H1 (cell line): ENCODE measurements at places on chromosomes 2 and 18.

GRCh38 chr2:203022751-203023150, 8.1 kb downstream of the NBEAL1 start:
- no peak for DNase-seq
- no peaks in the 10 kb centered on the region; the same call in 1 of the 2 replicates for H3K36me3 ChIP-seq
- no peaks in the 10 kb centered on the region for H3K4me1 ChIP-seq

GRCh38 chr18:49878567-49879270, 65.4 kb upstream of the ACAA2 start:
- no peaks in the 10 kb centered on the region for H3K36me3 ChIP-seq
- H3K27ac ChIP-seq: no peak overlapping the region
- no peaks in the 10 kb centered on the region for H3K4me1 ChIP-seq

GRCh38 chr2:23397478-23397877, 12.5 kb downstream of the KLHL29 start:
- H3K4me3 ChIP-seq: no peak overlapping the region
- DNase-seq: no peak
- no peaks in the 10 kb centered on the region for H3K36me3 ChIP-seq
- H3K27ac ChIP-seq: no peak overlapping the region

GRCh38 chr2:127853671-127854070, 4.3 kb downstream of the POLR2D start:
- no peaks in the 10 kb centered on the region; the same call in 1 of the 2 replicates for H3K36me3 ChIP-seq
- H3K27me3 ChIP-seq: no peaks in the 10 kb centered on the region
- H3K27ac ChIP-seq: no peak overlapping the region

DNA sequence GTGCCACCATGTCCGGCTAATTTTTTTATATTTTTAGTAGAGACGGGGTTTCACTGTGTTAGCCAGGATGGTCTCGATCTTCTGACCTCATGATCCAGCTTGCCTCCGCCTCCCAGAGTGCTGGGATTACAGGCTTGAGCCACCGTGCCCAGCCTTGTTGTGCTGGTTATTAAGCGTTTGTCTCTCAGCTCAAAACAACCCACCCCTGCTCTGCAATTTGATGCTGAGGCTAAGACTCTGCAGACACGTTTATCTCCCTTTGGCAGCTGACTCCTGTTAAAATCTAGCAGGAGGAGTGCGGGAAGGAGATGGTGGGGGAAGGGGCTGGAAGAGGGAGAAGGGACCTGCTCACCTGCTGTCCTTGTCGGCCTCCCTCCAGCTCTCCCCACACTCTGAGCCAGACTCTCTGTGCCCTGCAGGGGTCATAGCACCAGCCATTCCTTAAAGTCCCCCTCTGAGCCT, 29.9 kb upstream of the IMPA2 start:
- H3K27ac ChIP-seq: no peak overlapping the region
- H3K36me3 ChIP-seq: no peaks in the 10 kb centered on the region
- H3K4me3 ChIP-seq: no peak overlapping the region
- H3K4me1 ChIP-seq: peaks cover 3% of the 10 kb centered on the region
- H3K27me3 ChIP-seq: no peaks in the 10 kb centered on the region

- peaks cover 7% of the 10 kb centered on the region; the same call in 1 of the 2 replicates for H3K4me1 ChIP-seq
- DNase-seq: no peak
- H3K27me3 ChIP-seq: no peaks in the 10 kb centered on the region
- no peak overlapping the region for H3K4me3 ChIP-seq
Observed at GRCh38 chr2:47631792-47632398, 151.1 kb upstream of the MSH6 start.

DNA sequence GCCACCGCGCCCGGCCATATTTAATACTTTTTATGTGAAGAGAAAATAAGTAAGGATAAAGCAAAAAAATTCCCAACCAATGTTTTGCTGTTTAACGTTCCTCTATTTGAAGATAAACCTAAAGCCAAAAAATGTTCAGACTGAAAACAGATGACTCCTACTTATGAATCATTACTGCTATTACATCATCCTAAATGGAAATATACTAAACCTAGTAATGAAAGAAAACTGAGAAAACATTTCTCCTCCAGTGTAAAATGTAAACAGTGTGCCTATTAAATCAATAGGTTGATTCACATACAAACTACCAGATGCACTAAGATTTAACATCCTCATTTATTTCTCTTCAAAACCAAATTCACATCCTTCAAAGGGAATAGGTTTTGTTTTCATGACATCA, 43.5 kb downstream of the CWC22 start:
- DNase-seq: no peak
- peaks cover 41% of the 10 kb centered on the region for H3K36me3 ChIP-seq
- no peak overlapping the region for H3K4me3 ChIP-seq

- H3K27me3 ChIP-seq: no peaks in the 10 kb centered on the region
- H3K4me1 ChIP-seq: no peaks in the 10 kb centered on the region
- DNase-seq: no peak
- H3K4me3 ChIP-seq: no peak overlapping the region
- no peak overlapping the region for H3K27ac ChIP-seq
Observed at GRCh38 chr2:48483916-48484315, 46.0 kb upstream of the STON1 start.

GRCh38 chr18:2083691-2084090, 487.6 kb downstream of the METTL4 start:
- H3K27ac ChIP-seq: no peak overlapping the region
- DNase-seq: no peak
- H3K27me3 ChIP-seq: no peaks in the 10 kb centered on the region
- H3K4me3 ChIP-seq: no peak overlapping the region
- no peaks in the 10 kb centered on the region for H3K4me1 ChIP-seq
- no peaks in the 10 kb centered on the region for H3K36me3 ChIP-seq

DNA sequence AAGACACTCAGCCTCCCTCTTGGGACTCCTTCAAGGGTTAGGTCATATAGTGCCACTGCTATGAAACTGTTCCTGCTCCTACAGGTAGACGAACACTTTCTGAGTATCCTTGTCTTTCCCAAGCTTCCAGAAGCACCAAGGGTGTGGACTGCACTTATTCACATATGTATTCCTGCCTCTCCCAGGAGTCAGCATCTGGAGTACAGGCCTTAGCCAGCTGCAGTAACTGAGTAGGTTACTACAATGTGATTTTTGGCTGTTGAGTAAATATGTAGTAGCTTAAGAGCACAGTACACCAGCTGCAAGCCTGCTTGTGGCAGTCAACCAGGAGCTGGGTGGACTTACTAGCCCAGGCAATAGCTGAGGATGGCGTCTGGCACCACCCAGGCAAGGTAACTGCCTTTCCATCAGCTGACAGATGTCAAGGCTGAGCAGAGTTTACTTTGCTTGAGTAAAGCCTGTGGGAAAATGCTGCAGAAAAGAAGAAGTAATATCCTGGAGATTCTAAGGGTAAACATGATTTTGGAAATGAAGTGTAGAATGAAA, 14.0 kb upstream of the SCLY start:
- no peaks in the 10 kb centered on the region; the same call in 1 of the 2 replicates for H3K36me3 ChIP-seq
- DNase-seq: no peak
- no peak overlapping the region for H3K27ac ChIP-seq
- no peaks in the 10 kb centered on the region for H3K27me3 ChIP-seq

DNA sequence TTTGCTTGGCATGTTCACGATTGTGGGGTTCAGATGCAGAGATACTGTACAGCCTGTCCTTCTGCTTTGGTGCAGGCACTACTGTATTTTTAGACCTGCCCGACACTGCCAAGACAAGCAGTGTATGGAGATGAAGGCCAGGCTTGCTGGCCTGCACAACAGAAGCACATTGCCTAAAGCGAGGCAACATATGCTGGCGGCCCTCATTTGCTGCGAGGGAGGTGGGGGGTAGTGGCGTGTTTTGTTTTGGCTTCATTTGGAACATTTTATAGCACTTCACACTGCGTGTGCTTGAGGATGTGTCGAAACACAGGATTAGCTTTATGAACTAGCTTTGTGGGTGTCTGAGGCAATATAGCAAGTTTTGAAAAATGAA, 27.0 kb downstream of the TMEM182 start:
- no peaks in the 10 kb centered on the region for H3K36me3 ChIP-seq
- no peak for DNase-seq
- H3K27me3 ChIP-seq: no peaks in the 10 kb centered on the region
- no peaks in the 10 kb centered on the region for H3K4me1 ChIP-seq

DNA sequence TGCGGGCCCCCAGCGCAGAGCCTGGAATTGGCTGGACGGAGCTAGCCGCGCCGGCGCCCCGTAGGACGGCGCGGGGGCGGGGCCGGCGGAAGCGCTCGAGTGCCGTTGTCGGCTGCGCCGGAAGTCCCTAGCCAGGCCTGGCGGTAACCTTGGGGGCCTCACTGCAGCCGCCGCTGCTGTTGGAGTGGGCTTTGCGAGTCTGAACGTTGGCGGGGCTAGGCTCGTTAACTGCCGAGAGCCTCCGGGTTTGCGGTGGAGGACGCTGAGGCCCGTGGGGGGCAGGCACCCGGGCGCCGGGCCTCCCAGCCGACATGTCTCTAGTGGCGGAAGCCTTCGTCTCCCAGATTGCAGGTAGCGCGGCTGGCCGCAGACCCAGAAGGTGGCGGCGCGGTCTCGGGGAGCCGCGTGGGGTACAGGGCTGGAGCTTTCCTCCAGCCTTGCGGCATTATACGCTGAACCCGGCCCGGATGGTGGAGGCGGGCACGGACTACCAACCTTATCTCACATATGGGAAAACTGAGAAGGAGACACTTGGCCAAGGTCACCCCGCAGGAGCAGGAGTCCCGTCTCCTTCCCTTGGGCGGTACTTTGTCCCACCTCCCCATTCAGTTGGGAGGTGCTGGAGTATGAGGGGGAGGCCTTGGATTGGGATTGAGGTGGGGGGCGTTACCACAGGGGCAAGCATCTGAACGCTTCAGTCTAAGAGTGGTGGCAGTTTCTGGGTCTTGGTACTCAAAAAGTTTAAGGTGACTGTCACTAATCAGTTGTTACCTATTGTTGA, at the start of gene MTX2:
MTX2 (plus strand) TSS at position 124 of the 781 bp plus-strand sequence; CDS start at position 312, 188 bp downstream.
- H3K4me3 ChIP-seq: peak within 1 kb of the TSS; percentile 95
- peak within 1 kb of the TSS; percentile 83; the same call in 1 of the 2 replicates for H3K27ac ChIP-seq
- H3K36me3 ChIP-seq: no peaks in the 10 kb centered on the region
- DNase-seq: peak; percentile 89
- no peaks in the 10 kb centered on the region for H3K27me3 ChIP-seq
- peaks cover 2% of the 10 kb centered on the region for H3K4me1 ChIP-seq

- peaks cover 1% of the 10 kb centered on the region for H3K4me1 ChIP-seq
- peak overlapping the region; percentile 64 for H3K27ac ChIP-seq
- H3K4me3 ChIP-seq: peak overlapping the region; percentile 92
- peaks cover 14% of the 10 kb centered on the region for H3K36me3 ChIP-seq
- no peaks in the 10 kb centered on the region for H3K27me3 ChIP-seq
Observed at GRCh38 chr2:238061315-238062202, 758 bp downstream of the SCLY start.

GRCh38 chr2:135617501-135618015, 86.3 kb downstream of the R3HDM1 start:
- no peak overlapping the region for H3K27ac ChIP-seq

GRCh38 chr2:63737081-63737751, 104.5 kb upstream of the UGP2 start:
- no peaks in the 10 kb centered on the region for H3K27me3 ChIP-seq
- H3K27ac ChIP-seq: no peak overlapping the region
- DNase-seq: no peak
- no peaks in the 10 kb centered on the region for H3K4me1 ChIP-seq

DNA sequence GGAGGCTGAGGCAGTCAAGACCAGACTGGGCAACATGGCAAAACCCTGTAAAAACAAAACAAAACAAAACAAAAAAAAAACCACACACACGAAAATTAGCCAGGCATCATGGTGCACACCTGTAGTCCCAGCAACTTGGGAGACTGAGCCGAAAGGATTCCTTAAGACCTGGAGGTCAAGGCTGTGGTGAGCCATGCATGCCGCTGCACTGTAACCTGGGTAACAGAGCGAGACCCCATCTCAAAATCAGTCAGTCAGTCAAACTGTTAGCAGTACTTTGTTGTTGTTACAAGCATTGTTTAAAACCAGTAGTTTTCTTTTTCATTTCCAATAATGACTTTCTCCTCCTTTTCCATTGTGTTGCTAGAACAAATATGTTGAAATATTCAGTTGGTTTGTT, 21.7 kb downstream of the EPB41L5 start:
- peaks cover 6% of the 10 kb centered on the region for H3K4me1 ChIP-seq
- no peaks in the 10 kb centered on the region for H3K36me3 ChIP-seq

DNA sequence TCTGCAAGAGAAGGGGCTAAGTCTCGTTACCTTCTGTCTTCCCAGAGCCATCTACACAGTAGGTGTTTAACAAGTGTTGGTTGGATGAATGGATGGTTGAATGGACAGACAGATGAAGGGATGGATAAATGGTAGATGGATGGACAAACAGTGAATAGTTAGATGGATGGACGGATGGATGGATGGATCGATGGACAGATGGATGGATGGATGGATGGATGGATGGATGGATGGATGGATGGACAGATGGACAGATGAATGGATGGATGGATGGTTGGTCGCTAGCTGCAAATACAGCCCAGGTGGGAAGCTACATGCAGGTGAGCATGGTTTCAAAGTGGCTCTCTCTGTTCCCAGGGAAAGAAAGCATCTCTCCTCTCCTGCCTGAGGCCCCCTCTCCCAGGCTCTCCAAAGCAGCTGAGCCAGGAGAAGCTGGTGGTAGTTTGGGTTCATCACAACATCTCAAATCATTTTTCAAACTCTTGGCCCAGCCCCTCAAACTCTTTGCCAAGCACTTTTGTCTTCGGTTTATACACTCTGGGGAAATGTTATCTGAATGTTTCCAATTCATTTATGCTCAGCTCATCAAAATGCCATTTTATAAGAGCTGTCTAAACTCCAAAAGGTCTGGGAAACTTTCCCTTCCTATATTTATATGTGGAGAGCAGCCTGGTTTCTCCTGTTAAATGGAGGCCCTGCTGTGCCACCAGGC, 192.7 kb downstream of the ANAPC1 start:
- H3K27me3 ChIP-seq: no peaks in the 10 kb centered on the region
- no peaks in the 10 kb centered on the region for H3K36me3 ChIP-seq
- no peaks in the 10 kb centered on the region for H3K4me1 ChIP-seq

DNA sequence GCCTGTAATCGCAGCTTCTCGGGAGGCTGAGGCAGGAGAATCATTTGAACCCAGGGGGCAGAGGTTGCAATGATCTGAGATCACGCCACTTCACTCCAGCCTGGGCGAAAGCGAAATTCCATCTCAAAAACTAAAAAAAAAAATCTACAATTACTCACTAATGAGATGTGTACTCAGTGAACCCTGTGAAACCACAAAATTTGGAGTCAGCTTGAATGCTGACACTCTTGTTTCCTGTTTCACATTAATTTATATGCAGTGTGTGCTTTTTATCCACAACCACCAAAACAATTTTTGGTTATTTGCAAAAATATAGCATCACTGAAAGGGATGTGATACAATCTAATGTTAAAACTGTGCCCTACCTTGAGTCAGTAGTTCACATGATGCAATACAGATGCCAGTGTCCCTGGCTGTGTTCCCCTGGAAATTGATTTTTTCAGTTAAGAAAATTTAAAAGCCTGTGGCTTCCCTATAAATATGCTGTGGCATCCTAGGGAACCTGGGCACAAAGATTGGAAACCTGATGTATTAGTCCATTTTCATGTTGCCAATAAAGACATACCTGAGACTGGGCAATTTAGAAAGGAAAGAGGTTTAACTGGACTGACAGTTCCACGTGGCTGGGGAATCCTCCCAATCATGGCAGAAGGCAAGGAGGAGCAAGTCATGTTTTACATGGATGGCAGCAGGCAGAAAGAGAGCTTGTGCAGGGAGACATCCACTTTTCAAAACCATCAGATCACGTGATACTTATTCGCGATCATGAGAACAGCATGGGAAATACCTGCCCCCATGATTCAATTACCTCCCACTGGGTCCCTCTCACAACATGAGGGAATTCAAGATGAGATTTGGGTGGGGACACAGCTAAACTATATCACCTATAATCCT, 337.5 kb upstream of the NT5C1B start:
- H3K4me3 ChIP-seq: no peak overlapping the region
- no peaks in the 10 kb centered on the region for H3K27me3 ChIP-seq
- H3K4me1 ChIP-seq: no peaks in the 10 kb centered on the region
- H3K36me3 ChIP-seq: no peaks in the 10 kb centered on the region
- H3K27ac ChIP-seq: no peak overlapping the region
- DNase-seq: no peak

- no peaks in the 10 kb centered on the region for H3K27me3 ChIP-seq
- H3K36me3 ChIP-seq: no peaks in the 10 kb centered on the region
- no peaks in the 10 kb centered on the region for H3K4me1 ChIP-seq
- no peak overlapping the region for H3K27ac ChIP-seq
- no peak overlapping the region for H3K4me3 ChIP-seq
Observed at GRCh38 chr2:206396211-206396610, 47.1 kb upstream of the ADAM23 start.
